ENCODE measurements at places on chromosomes 6 and 20. TPM values are rescaled to one million over a fixed set of nuclear protein-coding genes. Genes with fewer than 3 reads are reported as not detected.

The C6orf52 gene
- total RNA-seq: 0.78 TPM

The OR2J3 gene
- not detected for total RNA-seq

The SPTLC3 gene
- total RNA-seq: 5.9 TPM

The COL9A3 gene
- total RNA-seq: 2.7 TPM

The JPH2 gene
- total RNA-seq: 181 TPM
